Activated CD4-positive, alpha-beta T cell treated with anti-CD3 and anti-CD28 coated beads, Interleukin-2, amount 50 U/mL, for 1 hour (primary cell): ENCODE measurements at places on chromosomes 5 and 9.

DNA sequence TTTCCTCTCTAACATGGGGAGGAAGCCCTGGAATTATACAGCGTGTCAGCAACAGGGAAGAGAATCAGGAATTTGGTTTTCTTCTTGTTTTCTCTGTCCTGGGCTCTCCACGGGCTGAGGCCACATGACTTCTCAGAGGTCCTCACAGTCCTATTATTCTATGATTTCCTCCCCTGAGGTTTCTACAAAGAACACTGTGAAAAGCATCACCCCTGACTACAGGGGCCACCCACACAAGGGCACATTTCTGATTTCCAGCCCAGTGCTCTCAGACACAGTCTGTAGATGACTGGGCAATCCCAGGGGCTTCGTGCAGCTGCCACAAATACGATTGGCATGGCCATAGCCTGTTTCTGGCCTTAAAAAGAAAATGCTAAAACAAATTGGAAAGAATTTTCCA lies 284.9 kb downstream of the CEMIP2 start:
- DNase-seq = no peak

DNA sequence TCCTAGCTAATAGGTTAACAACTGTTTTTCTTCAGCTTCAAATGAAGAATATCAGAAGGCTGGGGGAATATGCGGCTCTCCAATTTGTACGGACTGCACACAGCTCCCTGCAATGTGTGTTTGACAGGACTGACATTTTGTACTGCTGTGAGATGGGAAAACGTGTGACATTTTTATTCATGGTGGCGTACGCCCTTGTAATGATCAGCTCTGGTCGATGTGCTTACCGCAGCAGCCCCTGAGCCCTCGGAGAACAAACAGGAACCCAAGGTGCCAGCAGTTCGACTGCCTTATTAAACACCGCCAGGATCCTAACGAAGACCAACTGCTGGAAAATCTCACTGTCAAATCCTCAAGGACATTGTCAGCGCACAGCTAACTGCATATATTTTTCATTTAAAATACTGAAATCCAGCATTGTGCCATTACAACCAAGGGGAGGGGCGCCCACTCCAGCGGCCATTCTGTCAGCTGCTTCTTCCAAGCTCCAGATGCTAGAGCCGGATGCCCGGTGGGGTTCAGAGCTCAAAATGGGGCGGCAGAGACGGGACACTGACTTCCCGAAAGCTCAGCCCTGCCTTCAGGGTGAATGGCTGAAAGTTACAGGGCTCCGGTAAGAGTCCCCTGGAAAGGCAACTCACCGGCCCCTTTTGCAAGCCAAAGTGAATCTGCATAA lies 66.8 kb downstream of the CRB2 start:
- no peak for DNase-seq

- no peak for DNase-seq
Observed at GRCh38 chr9:107422189-107423185, 67.1 kb downstream of the KLF4 start.

DNA sequence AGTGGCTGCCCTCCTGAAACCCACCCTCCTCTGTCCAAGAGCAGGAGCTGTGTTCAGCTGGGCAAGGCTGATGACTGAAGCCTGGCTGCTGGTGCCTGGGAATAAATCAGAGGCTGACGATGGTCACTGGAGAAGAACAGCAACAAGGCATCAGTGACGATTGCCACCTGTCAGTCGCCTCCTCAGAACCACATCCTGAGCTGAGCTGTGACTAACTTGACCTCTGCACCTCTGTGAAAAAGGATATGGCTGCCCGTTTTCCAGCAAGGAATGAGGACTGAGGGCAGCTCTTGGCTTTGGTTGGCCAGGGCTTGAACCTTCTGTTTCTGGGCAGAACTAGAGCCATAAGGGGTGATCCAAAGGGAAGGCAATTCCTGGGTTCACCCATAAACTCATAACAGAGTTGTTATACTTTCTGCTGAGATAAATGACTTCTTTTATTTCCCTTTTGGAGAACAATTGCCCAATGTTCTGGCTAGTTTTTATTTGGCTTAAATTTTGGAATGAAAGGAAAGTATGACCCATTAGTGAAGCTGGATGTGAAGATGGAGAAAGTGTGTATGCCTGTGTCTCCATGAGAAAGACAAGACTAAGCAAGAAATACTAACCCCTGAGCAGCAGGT lies 40.1 kb downstream of the TRIP13 start:
- no peak for DNase-seq

- DNase-seq = no peak
Observed at GRCh38 chr9:86978922-86979474, 31.7 kb upstream of the GAS1 start.

DNA sequence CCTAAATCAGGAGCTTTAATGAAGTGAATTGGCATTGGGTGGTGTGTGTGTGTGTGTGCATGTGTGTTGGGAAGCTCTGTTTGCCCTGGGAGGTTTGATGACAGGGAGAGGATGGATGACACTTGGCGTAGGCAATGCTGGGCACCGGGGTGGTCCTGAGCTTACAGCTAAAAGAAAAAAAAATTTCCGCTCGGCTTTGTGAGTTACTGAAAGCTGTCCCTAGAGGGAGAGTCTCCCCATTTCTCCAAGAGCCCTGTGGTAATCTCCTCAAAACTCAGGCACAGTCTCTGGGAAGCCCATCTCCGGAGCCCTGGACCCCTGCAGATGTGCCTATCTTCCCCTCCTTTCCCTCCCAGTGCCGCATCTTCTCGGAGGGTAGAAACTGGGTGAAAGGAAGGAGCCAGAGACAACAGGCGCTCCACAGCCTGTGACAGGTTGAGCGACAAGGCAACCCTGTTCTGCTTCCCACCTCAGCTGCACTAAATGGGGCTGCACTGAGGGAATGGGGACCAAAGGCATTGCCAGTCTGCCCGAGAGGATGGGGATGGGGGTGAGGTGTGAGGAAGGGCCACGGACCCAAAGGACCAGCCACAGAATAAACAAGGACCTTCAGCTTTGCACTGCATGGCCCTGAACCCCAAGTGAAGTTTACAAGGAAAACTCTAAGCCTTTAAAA lies 35.8 kb upstream of the TIFAB start:
- DNase-seq = no peak

- no peak for DNase-seq
Observed at GRCh38 chr5:160293901-160294561, 18.3 kb downstream of the CCNJL start.

- no peak for DNase-seq
Observed at GRCh38 chr5:164230341-164230740, 724.9 kb downstream of the MAT2B start.

DNA sequence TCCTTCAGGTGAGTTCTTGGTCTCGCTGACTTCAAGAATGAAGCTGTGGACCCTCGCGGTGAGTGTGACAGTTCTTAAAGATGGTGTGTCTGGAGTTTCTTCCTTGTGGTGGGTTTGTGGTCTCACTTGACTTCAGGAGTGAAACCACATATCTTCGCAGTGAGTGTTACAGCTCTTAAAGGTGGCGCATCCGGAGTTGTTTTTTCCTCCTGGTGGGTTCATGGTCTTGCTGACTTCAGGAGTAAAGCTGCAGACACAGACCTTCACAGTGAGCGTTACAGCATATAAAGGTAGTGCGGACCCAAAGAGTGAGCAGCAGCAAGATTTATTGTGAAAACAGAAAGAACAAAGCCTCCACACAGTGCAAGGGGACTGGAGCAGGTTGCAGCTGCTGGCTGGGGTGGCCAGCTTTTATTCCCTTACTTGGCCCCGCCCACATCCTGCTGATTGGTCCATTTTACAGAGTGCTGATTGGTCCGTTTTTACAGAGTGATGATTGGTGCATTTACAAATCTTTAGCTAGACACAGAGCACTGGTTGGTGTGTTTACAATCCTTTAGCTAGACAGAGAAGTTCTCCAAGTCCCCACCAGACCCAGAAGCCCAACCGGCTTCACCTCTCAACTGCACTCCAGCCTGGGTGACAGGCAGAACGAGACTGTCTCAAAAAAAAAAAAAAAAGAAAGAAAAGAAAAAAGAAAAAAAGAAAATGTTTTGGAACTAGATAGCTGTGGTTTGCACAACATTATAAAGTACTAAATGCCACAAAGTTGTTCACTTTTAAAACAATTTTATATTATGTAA lies 9.1 kb upstream of the ERMP1 start:
- DNase-seq = peak; percentile 48

GRCh38 chr5:172680921-172681320 lies 39.9 kb downstream of the NEURL1B start:
- no peak for DNase-seq

GRCh38 chr5:35136386-35136785 lies 88.6 kb upstream of the AGXT2 start:
- no peak for DNase-seq

GRCh38 chr5:12615141-12615820 lies 711.0 kb upstream of the CTNND2 start:
- no peak for DNase-seq

- DNase-seq = peak; percentile 75
Observed at GRCh38 chr5:173972925-173973615, 15.9 kb upstream of the C5orf47 start.

DNA sequence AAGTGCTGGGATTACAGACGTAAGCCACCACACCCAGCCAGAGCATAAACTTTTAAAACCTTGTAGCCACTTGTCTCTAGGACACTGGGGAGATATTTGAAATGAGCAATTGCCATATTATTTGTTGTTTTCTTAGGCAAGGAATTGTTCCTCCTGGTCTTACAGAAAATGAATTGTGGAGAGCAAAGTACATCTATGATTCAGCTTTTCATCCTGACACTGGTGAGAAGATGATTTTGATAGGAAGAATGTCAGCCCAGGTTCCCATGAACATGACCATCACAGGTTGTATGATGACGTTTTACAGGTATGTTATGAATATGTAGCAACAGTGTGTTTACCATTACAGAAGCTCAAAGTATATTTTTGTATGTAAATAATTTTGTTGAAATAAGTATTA lies 30.5 kb downstream of the SFXN1 start:
- no peak for DNase-seq

GRCh38 chr9:114303977-114304376 lies 18.9 kb upstream of the ORM1 start:
- DNase-seq = no peak

DNA sequence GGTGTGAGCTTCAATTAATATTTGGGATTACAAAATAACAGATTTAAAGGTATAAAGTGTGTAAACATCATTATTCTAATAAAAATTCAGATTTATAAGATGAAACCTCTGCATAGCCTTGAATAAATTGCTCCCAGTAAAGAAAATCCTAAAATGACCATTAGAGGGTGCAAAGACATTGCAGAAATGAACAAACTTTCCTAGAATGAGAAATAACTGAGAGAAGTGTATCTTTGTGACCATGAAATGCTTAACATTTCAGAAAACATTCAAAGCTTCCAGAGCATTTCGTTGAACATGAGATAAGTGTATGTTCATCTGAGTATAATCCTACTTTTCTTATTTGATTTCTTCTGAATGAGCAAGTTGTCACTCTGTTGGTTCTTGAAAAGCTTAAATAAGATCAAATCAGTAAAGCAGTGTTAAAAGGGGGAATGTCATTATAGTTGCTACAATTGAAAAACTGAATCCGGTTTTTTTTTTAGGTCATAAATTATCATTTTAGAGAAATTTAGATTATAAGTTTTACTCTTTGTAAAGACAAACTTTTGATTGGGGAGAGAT lies 24.7 kb upstream of the NUDT12 start:
- DNase-seq = no peak

DNA sequence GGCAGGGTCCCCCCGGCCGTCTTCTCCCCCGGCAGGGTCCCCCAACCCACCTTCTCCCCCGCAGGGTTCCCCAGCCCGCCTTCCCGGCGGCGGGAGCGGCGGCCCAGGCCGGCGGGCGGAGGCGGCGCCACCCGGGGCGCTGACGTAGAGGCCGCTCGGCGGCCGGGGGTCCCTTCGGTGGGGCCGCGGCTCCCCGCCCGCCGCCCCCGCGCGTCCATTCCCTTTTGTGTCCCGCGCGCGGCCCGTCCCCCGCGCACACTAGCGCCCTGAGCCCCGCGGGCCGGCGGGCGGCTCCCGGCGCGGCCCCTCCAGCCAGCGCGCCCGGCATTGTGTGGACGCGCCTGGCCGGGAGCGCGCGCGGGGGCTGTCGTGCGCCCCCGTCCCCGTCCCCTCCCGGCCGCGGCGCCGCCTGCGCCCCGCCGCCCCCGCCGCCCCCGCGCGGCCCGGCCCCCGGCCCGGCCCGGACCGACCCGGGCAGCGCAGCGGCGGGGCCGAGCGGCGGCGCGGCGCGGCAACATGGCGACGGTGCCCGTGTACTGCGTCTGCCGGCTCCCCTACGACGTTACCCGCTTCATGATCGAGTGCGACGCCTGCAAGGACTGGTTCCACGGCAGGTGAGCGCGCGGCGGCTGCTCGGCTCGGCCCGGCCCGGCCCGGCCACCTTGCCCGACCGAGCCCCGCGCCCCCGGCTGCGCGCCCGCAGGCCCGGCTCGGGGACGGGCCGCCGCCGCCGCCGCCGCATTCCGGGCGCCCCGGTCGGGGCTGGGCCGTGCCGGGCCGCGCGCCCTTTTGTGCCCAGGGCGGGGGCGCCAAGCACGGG lies at the start of gene PHF2:
PHF2 (plus strand) TSS at position 327 of the 820 bp plus-strand sequence; CDS start at position 517, 190 bp downstream.
- DNase-seq = peak; percentile 39

GRCh38 chr9:34958411-34958982 lies 412 bp downstream of the PHF24 start:
- no peak for DNase-seq

DNA sequence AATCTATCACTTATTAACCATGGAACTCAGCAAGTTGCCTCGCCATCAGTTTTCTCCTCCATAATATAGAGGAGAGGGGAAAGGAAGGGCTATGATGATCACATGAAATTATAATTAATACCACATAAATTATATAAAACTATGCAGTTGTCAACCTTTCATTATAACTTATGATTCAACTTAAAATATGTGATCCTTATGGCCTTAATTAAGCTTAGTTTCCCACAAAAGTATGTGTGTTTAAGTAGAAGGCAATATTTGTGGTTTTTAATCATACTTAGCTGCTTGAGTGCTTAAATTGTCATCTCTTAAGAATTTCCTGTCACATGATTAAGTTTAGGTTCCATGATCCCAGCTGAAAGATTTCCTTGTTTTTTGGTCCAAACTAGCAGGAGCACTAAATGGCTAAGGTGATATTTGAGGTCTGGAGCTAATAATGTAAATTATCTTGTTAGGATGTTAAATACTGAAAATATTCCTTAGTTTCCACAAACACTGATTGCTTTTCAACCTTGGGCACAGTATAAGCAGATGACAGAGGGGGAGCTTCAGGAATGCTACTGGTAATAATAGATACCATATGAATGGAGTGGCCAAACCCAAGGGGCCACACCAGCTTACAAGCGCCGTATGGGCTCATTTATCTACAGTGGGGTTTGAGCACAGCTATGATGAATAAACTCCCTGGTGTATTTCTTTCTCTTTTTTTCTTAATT lies 26.4 kb upstream of the F2R start:
- DNase-seq = no peak

- no peak for DNase-seq
Observed at GRCh38 chr5:20166456-20166855, 178.5 kb upstream of the CDH18 start.
